ENCODE measurements at places on chromosomes 1 and 21.

- DNase-seq: no peak
Measured at GRCh38 chr1:15592285-15592684, 7.4 kb upstream of the AGMAT start.

DNA sequence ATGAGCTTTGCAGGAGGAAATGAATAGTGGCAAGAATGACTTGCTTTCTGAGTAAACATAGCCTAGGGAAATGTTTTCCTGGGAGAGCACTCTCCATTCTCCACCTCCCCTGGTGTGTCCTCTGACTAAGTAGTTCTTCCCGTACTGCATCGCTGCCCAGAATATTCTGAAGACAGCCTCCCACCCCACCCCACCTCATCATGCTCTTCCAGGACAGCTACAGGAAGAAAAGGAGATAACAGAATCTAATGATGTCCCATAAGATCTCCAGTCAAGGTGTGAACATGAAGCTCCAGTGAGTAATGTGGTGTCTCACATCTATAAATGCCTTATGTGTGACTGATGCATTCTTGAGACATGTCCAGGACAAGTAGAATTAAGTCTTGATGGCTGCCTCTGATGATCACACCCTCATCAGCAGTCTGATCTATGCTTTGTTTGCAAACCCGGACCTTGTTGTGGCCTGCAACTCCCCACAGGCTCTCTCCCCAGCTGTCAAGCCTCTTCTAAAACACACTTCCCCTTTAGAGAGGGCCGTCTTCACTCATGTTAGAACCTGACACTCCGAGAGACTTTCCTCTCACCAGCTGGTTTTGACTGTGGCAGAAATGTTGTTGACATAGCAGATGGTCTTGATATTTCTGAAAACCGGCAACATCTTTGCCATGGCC, 183.0 kb downstream of the CYYR1 start:
- no peak for DNase-seq

- DNase-seq: no peak
Measured at GRCh38 chr1:154176337-154176736, 15.6 kb downstream of the TPM3 start.

DNA sequence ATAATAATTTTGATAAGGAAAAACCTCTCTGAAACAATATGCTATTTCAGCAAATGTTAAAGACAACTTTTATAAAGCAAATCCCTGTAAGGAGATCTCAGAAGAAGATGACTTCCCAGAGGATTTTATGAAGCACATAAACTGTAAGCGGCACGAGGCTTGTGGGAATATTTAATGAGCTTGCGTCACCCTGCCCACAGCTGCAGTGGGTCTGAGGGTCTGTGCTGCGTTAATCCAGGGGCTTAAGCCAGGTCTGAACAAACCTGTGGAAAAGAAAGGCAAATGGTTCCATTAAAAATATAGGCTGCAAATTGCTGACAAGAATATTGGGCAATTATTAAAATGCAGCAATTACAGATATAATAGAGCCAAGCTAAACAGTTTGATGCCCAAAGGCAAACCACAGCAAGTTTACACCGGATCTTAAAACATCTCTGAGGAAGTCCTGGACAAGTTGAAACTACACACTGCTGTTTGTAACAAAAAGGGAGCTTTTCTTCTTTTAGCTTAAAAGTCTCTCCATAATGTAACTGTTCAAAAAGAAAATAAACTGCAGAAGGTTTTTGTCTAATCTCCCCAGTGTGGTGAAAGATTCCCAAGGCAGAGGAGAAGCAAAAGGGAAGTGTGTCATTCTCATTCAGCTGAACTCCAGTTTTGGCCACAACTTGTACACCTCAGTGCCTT, 21.8 kb downstream of the TGFBR3 start:
- no peak for DNase-seq

DNA sequence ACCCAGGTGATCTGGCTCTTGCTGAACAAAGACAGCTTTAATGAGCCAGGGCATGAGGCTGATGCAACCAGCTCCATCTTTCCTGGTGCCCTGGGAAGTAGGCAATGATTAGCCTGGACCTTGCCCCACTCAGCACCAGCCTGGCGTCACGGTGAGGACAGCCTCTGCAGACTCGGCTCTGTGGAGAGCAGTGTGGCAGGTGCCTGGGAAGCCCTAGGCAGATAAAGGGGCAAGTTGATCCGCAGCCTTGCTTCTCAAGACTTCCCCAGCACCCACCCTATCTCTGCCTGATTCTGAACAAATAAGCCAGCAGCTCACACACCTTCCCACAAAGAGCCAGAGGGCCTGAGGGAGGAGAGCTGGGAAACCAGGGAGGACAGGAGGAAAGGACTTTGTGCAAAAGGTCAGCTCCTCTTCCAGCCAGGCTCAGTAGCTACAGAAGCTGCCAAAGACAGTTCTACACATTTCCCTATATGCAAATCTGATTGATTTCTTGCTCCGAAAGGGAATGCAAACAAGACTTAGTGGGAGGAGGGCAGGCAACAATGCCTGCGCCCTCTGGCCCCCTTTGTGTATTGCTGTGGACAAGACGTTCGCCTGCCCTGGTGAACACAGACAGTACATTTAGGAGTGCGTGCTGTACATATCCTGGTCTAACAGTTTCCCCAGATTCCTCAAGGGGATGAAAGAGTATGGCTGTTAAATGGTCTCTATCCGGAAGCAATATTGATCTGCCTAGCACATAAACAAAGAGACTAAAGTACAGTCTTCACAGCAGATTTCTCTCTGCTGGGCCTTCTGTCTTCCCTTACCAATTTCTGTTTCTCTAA, 63.8 kb downstream of the BCAR3 start:
- no peak for DNase-seq

DNA sequence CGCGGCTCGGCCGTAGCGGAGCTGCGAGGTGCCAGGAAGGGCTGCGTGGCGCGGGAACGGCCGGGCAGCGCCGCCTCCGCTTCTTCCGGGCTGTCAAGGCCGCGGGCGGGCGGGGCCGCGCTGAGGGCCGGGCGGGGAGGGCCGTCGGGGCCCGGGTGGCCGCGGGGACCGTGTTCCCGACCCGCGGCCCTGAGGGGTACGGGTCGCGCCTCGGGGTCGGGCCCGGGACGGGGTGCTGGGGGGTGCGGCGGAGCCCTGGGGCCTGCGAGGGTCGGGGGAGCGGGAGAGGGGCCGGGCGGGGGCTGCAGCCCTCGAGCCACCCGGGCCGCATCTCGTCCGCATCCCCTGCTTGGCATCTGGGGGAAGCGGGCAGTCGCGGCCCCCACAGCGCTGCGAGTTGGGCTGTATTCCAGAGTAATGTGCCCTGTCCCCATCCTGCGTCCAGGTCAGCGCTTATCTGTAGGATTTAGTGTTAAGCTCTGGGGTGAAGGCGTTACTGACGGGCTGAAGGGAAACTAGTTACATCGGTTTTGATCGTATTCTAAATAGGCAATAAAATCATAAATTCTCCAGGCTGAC, 379 bp downstream of the RER1 start:
- no peak for DNase-seq

GRCh38 chr1:169468982-169469381, 16.8 kb downstream of the SLC19A2 start:
- DNase-seq: no peak

DNA sequence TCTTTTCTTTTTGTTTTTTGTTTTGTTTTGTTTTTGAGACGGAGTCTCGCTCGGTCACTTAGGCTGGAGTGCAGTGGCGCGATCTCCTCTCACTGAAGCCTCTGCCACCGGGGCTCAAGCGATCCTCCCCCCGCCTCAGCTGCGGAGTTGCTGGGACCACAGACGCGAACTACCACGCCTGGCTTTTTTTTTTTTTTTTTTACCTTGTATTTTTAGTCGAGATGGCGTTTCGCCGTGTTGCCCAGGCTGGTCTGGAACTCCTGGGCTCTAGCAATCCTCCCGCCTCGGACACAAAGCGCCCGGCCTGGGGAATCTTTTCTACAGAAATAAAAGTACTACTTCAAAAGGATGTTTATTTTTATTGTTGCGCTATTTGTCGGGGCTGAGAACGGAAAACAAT, 1.1 kb upstream of the SETDB1 start:
- no peak for DNase-seq

DNA sequence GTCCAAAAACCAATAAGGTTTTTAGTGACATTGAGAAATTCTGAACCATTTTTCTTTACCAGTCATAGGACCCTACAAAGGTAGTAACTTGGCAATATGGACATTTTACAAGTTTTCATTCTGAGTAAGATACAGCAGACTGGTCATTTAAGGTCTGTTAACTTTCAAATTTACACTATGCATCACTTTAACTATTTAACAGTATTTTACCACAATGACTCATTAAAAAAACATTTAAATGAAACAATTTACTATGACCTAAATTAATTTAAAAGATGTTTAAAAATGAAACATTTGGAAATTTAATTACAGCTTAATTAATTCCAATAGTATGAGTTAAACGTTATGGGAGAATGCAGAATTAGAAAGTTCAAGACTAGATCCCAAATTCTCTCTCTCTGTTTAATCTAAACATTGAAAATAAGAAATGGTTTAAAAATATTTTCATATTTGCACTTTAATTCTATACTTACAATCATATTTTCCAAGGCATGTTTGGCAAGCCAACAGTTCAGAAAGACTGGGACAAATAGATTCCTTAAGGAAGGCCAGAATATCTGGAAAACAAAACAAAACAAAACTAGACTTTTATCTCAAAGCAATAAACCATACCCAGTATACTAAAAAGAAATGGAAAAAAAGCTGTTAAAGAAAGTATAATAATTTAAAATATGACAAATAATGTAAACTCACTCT, 140.9 kb downstream of the KCNT2 start:
- DNase-seq: no peak

GRCh38 chr1:78255383-78255782, 209.6 kb downstream of the GIPC2 start:
- no peak for DNase-seq

GRCh38 chr1:17973694-17974093, 133.9 kb upstream of the IGSF21 start:
- DNase-seq: no peak

DNA sequence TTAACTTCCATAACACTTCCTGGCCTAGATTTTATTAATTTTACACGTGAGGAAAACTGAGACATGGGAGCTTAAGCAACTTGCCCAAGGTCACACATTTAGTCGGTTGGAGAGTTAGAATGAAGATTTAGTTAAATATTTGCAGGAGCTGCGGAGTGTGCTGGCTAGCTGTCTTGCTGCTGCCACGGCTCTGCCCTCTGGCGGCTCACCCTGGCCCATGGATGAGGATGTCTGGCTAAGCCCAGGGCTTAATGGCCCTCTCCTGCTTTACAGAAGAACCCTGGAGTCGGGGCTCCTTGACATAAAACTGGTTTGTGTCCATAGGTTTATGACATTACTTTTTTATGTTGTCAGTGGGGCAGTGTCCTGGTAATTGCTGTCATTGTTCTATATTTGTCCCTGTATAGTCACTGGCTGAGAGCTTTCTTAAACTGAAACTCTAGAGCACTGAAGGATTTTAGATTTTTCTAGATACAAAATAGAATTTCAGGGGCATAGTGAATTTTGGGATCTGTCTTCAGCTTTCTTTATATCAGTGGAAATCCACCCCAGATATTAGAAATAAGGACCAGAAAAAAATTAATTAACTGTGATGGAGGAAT, 88.9 kb upstream of the WLS start:
- peak; percentile 75 for DNase-seq

DNA sequence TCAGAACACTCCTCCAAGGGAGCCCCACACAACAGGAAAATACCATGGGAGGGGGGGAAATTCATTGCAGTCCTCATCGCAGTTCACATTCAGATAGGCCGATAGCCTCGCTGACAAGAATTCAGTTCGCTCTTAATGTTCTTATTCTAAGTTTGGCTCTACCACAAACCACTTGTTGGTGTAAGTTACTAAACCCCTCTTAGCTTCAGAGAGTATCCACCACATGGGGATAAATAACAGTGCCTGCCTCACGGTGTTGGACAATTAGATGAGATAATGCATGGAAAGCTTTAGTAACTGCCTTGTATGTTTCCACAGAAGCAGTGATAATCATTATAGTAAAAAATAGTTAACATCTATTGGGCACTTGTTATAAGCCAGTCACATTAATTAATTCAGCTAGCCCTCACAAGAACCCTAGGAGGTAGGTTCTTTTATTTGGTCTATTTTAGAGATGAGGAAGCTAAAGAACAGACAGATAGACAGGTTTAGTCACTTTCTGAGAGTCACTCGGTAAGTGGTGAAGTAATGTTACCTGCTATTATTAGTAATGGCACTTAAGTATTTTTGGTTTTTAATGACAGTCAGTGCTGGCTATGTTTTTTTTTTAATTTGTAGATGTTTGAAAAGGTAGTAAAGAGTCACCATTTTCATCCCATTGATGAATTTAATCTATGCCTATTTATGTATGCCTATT, 10.1 kb downstream of the VAV3 start:
- DNase-seq: no peak

DNA sequence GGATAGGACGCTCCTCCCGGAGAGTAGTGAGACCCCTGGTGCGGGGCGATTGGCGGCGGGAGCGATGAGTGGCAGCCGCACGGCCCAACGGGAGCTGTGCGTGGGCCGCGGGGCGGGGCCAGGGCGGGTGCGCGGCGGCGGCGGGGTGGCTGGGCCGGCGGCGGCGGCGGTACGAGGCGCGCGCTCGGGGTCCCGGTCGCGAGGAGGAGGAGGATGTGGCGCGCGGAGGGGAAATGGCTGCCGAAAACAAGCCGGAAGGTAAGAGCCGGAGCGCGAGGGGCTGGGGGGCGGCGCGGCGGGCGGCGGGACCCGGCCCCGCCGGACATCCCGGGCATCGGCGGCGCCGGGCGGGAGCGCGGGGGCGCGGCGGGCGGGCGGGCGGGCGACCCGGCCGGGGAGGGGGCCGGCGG, at the start of gene CAMTA1:
Gene CAMTA1, plus strand, starts transcription at position 137 of the 410 bp plus-strand sequence. Its CDS starts 77 bp downstream, at position 214.
- DNase-seq: no peak

GRCh38 chr1:92755541-92756461, 29.1 kb downstream of the EVI5 start:
- no peak for DNase-seq

- DNase-seq: no peak
Measured at GRCh38 chr21:45698493-45699184, 55.1 kb downstream of the PCBP3 start.

- DNase-seq: no peak
Measured at GRCh38 chr21:34093083-34093482, 19.7 kb downstream of the MRPS6 start.

DNA sequence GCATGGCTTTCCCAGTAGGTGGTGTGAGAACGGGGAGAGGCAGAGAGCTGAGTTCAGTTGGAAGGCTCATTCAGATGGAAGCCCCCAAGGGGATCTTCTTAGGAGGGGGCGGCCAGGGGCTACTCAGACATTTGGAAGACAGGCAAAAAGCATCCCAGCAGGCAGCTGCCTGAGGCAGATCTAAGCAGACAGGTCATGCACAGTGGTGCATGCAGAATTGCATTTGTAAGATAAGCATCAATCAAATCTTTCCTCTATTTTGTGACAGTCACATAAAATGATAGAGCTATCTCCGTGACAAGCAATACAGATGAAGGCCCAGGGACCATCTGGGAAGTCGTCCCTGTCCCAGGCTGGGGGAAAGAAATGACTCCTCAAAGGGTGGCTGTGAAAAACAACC, 3.8 kb downstream of the RAB3B start:
- no peak for DNase-seq

- no peak for DNase-seq
Measured at GRCh38 chr1:98405581-98406074, 255.9 kb upstream of the SNX7 start.
